ENCODE measurements at places on chromosomes 12 and 14.

GRCh38 chr14:71621980-71622605, 310.1 kb upstream of the RGS6 start:
- DNase-seq = no peak

- no peak for DNase-seq
These were observed 3.9 kb downstream of the RABGGTA start for GRCh38 chr14:24267516-24267915.

DNA sequence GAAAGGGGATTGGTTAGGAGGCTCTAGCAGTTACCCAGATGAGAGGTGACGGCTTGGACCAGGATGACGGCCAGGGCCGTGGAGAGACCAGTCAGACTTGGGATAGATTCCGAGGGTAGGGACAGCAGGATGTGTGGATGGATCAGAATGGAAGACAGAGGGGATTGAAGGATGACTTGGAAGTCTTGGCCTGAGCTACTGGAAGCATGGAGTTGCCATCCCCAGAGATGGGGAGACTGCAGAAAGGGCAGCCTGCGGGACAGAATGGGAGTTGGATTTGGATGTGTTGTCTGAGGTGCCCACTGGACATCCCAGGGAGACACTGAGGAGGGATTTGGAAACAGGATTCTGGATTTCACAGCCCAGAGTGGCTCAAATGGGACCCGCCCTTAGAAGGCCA, 102.3 kb downstream of the CALM1 start:
- no peak for DNase-seq

DNA sequence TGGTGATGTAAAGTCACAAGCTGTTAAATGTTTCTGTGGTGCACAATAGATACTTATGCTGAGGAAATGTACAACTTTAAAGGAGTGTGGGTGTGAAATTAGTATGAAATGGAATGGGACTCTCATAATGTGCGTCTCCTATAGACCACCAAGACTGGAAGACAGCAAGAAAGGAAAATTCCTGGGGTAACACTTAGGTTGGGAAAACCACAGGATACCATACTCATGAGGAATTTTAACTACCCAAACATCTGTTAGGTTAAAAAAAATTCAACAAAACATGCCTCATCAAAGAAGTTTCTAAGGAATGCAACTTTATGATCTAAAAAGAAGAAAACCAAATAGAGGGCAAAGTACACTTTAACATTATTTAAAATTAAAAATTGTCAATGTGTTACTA, 113.7 kb upstream of the MYF6 start:
- DNase-seq = no peak

- DNase-seq = no peak
These were observed 118.3 kb upstream of the SLC38A4 start for GRCh38 chr12:46944088-46944487.

DNA sequence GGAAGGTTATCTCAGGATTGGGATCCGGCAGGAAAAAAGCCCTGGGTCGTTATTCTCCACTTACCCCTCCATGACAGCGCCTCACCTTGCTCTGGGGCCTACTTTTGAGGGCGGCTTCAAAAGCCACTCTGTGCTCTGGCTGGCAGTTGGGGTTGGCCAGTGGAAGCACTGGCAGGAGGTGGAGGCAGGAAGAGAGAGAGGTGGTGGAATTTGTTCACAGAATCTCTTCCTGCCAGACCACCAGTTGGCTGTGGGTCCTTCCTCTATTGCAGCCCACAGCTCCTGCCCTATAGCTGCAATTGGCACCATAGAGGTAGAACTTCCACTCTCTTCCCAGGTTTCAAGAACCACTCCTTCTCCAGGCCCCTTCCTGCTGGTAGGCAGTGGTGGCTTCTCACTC, 32.7 kb upstream of the SDR39U1 start:
- DNase-seq = no peak

- DNase-seq = no peak
These were observed 1077.0 kb downstream of the LRFN5 start for GRCh38 chr14:42683707-42684106.

GRCh38 chr12:64824500-64825142, at the start of gene TBC1D30:
Gene TBC1D30, plus strand, starts transcription at chr12:64824647. Its CDS starts 233 bp downstream, at chr12:64824880.
- peak; percentile 28 for DNase-seq

DNA sequence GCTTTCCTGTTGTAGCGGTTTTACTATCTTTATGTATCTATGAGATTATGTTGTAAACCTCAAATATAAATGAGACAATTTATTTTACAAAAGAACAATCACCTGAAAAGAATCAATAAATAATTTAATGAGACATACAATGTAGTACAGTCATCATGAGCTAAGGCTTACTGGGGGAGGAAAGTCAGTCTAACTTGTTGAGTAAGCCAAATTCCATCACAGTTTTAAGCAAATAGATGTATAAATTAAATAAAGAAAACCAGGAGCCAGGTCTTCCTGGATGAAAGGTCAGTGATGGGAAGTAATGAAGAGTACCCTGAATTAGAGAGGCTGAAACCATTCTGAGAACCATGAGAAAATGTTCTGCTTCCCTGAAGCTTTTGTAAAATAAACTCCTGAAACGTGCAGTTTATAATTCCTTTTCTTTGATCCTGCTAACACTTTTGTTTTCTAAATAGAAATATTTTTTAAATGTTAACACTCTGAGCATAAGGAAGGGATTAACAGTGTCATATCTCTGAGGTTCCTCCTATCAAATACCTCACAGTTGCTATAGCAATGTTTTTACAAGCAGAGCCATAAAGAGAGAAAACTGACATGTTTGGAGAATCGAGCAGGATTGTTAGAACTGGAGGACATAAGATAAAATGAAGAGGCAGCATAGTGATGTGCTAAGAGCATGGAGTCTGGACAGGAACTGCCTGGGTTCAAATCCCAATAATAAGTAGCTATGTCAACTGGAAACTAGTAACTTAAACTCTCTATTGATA, 444.9 kb upstream of the FOXG1 start:
- DNase-seq = no peak

- DNase-seq = no peak
These were observed 1703.1 kb upstream of the FLRT2 start for GRCh38 chr14:83826838-83827237.

GRCh38 chr14:68775614-68776126, 17.2 kb downstream of the ZFP36L1 start:
- no peak for DNase-seq

- DNase-seq = no peak
These were observed 754.1 kb downstream of the NOVA1 start for GRCh38 chr14:25843481-25844470.

DNA sequence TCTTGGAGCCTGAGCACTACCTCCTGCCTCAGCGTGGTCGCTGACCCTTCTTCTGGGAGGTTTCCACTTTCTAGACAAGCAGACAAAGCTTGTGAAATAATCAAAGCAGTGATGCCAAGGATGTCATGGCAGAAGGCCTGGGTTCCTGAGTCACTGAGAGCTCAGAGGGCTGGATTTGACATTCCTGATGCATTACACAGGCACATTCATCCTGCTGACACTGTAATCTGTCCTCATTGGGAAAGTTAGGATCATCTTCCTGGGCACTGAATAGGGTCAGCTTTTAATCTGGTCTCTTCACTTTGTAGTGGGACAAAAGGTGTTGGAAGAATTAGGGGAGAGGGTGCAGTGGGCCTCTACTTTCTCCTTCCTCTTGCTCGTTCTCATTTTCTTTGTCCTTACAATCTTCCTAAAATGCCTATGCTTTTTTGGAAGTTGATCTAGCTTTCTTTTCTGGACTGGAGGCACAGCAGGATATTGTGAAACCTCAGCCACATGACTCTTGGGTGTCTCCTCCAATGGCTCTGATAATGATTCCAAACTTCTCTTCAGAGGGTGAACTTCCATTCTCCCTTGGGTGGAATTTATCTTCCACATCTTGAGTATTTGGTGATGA, 29.6 kb downstream of the EEA1 start:
- no peak for DNase-seq

DNA sequence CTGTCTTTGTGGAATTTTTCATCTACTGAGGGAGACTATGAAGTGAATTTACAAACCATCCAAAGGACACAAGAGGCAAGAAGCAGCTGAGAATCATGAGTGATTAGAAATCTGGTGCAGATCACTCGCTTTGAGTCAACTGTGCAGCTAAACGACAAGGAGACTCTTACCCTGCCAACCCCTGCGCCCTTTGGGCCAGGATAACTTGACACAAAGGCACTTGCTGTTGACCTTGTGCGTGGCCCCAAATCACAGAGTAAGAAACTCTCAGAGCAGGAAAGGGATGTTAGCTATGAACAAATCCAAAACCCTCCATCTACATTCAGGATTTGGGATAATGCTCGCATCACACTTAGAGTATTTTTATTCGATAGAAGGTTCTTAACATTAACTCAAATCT, 11.5 kb upstream of the PARP11 start:
- DNase-seq = no peak

DNA sequence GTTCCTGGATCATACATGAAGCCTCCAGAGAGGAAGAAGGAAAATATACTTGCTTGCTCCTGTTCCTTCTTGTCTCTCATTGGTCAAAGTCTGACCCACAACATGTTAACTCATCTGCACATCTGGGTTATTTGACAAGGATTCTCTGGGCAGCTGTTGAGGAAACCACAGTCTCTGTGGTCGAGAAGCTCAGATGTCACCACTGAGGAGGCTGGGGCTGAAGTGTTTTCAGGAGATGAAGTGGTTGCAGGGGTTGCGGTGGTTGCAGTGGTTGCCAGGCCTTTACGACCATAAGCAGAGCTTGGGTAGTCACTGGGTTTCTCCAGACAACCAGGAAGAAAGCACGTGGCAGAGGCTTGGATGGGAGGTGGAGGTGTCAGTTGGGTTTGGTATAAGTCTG, 265.0 kb upstream of the LRIG3 start:
- DNase-seq = no peak

GRCh38 chr12:57763881-57764661, 2.8 kb downstream of the CYP27B1 start:
- no peak for DNase-seq

- DNase-seq = no peak
These were observed 119.8 kb downstream of the SINHCAF start for GRCh38 chr12:31206038-31206670.

- DNase-seq = no peak
These were observed 5.7 kb downstream of the ETFRF1 start for GRCh38 chr12:25200703-25201102.

DNA sequence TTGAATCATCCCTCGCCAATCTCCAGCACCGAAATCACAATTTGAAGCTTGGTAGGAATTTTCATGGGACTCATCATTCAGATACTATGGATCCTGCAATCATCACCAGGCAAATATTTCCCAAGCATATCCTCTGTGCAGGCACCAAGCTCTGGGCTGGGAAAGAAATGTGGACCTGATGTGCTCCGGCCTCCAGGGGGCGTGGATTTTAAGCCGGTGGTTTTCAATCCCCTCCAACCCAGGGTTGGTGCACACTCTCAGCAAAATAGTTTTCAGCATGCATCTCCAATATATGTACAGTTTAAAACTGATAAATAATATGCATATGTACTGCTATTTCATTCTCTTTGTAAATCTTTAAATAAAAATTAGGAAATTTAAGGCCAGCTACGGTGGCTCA, 98.9 kb downstream of the RBM19 start:
- DNase-seq = no peak

- DNase-seq = no peak
These were observed 168.1 kb upstream of the DAAM1 start for GRCh38 chr14:59020382-59020781.

- no peak for DNase-seq
These were observed 287.5 kb downstream of the KCNC2 start for GRCh38 chr12:74922117-74922516.

GRCh38 chr14:105426416-105427130, 6.9 kb downstream of the MTA1 start:
- no peak for DNase-seq

DNA sequence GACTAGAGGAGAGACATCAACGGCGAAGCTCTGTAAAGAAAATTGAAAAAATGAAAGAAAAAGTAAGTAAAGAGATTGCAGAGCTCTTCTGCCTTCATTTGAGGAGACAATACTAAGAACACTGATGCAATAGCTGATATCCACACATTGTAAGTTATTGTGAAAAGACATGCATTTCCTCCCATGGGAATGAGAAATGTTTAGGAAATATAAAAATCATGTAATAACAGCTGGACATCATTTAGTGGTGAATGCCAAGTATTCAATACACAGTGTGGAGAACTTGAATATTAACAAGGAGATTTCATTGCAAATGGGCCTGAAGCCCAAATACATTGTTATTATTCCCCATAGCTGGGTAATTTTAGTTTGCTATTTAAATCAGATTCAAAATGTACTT, 179.2 kb downstream of the KICS2 start:
- no peak for DNase-seq

DNA sequence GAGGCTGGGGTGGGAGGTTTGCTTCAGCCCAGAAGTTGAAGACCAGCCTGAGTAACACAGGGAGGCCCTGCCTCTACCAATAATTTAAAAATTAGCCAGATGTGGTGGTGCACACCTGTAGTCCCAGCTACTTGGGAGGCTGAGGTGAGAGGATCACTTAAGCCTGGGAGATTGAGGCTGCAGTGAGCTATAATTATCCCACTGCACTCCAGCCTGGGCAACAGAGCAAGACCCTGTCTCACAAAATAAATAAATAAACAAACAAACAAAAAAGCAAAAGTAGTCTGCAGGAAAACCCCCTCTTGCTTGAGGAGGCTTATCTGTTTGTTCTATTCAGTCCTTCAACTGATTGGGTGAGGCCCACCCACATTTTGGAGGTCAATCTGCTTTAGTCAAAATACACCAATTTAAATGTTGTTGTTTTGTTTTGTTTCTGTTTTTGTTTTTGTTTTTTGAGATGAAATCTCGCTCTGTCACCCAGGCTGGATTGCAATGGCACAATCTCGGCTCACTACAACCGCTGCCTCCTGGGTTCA, 24.9 kb upstream of the TXNRD1 start:
- no peak for DNase-seq

GRCh38 chr14:94685166-94685581, 73.0 kb downstream of the SERPINA3 start:
- DNase-seq = no peak

DNA sequence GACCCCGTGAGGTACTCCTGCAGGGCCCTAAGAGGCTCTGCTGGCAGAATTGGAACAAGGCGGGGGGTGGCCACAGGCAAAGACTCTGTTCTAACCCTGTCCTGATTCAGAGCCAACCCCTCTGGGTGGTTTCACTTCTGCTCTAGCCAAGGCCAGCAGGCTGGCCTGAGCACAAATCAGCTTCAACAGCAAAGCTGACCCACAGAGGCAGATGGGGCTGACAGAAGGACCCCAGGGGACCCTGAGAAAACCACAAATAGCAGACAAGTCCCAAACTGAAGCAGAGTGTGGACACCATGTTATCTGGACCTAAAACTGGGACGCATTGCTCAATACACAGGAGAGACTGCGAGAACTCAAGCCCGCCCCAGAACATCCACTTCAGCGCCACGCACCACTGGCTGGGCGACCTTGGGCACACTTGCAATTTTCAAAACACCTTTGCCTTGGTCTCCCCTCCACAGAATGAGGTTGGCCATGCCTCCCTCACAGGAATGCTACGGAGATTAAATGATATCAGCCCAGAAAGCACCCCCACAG, 76.4 kb upstream of the DICER1 start:
- no peak for DNase-seq

Data from activated CD4-positive, alpha-beta T cell treated with anti-CD3 and anti-CD28 coated beads, Interleukin-2, amount 50 U/mL, for 4 hours (primary cell).